ENCODE measurements at places on chromosomes 4 and X.

GRCh38 chr4:172740434-172740833 lies 428.2 kb upstream of the GALNT7 start:
- no peak for DNase-seq

DNA sequence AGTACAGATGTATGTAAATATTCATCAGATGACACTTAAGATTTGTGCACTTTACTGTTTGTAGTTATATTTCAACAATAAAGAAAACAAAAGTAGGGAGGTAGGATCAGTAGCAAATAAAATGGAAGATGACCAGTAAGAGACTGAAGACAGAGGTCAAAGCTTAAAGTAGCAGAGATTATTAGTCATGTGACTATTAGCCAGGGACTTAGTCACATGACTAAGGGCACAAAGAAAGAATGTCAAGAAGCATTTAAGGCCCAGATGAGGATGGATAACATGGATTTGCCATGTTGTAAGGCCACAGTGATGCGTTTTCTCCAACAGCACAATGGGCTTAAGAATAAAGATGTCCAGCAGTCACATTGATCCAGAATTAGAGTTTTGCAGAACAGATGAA lies 479.6 kb downstream of the BCOR start:
- DNase-seq = no peak

DNA sequence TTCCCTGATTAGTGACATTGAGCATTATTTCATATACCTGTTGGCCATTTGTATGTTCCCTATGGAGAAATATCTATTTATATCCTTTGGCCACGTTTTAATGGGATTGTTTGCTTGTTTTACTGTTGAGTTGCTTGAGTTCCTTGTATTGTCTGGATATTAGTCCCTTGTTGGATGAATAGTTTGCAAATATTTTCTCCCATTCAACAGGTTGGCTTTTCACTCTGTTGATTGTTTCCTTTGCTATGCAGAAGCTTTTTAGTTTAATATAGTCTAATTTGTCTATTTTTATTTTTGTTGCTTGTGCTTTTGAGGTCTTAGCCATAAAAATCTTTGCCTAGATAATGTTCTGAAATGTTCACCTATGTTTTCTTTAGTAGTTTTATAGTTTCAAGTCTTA lies 60.2 kb upstream of the HUWE1 start:
- DNase-seq = no peak

GRCh38 chr4:94354474-94354896 lies 11.8 kb upstream of the HPGDS start:
- DNase-seq = no peak

GRCh38 chr4:73901031-73901430 lies 31.8 kb downstream of the CXCL1 start:
- DNase-seq = no peak

GRCh38 chr4:118173126-118173525 lies 138.8 kb downstream of the NDST3 start:
- no peak for DNase-seq

GRCh38 chrX:17459661-17460060 lies 84.7 kb downstream of the NHS start:
- no peak for DNase-seq

- DNase-seq = no peak
Measured at GRCh38 chr4:176205299-176205698, 9.9 kb upstream of the SPATA4 start.

- DNase-seq = no peak
Measured at GRCh38 chr4:137685357-137685756, 153.1 kb upstream of the PCDH18 start.

- no peak for DNase-seq
Measured at GRCh38 chr4:5719350-5720055, 8.5 kb downstream of the EVC start.

DNA sequence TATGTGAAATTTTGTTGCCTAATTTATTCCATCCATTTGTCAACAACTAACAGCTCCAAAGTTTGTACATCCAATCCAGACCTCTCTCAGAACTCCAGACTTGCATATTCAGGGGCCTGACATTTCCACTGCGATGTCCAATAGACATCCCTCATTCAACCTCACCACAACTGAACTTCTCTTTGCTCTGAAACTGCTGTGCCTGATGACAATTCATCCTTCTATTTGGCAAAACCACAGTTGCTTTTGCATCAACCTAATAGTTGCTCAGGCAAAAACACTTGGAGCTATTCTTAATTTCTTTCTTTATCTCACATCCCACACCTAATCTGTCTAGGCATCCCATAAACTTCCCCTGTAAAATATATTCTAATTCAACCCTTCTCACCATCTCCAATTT lies 56.5 kb downstream of the ANTXR2 start:
- DNase-seq = no peak

DNA sequence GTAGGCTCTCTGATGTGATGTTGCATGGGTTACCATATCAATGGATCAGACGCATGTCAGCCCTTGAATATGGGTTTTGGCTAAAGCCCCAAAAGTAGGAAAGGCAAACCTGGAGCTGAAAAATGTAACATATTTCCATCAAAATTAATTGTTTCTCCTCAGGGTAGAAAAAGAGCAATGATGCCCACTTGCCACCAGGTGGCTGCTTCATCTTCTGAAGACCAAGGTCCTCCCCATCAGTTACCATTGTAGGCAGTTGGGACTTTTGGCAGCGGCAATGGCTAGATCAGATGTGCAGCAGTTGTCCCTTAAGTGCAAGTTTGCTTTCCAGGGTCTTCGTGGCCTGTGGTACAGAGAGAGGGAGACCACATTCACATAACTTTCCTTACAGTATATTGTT lies 118.2 kb downstream of the NAF1 start:
- DNase-seq = no peak

DNA sequence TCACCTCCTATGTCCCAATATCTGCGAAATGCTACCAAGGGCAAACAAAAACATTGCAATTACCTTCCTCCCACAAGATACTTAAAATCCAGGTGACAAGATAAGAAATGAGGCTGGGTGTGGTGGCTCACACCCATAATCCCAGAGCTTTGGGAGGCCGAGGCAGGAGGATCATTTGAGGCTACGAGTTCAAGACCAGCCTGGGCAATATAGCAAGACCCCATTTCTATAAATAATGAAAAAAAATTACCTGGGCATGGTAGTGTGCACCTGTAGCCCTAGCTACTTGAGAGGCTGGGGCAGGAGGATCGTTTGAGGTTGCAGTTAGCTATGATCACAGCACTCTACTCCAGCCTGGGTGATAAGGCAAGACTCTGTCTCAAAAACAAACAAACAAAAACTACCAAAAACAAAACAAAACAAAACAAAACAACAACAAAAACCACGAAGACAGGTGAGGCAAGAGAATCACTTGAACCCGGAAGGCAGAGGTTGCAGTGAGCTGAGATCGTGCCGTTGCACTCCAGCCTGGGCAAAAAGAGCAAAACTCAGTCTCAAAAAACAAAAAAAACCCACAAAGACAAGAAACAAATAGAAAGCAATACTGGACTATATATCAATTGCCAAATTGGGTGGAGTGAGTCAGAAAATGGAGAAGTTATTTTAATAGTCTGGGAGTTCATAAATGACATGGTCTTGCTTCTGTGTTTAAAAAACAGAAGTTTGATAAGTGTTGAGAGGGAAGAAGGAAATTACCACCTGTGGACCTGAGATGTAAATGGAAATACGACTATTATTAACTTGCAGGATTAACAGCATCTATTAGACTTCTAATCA lies 176.5 kb downstream of the FBXW7 start:
- no peak for DNase-seq

DNA sequence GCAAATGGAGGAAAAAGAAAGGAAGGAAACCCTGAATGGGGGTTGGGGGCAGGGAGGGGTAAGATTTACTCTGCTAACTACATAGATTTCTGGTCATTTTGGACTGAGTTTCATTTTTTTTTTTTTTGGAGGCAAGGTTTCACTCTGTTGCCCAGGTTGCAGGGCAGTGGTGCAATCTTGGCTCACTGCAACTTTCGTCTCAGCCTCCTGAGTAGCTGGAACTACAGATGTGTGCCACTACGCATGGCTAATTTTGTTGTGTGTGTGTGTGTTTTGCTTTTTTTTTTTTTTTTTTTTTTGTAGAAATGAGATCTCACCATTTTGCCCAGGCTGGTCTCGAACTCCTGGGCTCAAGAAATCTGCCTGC lies 223.5 kb downstream of the APBB2 start:
- no peak for DNase-seq

- DNase-seq = no peak
Measured at GRCh38 chr4:68451246-68452211, 4.3 kb downstream of the TMPRSS11E start.

GRCh38 chrX:50704360-50704759 lies 109.6 kb downstream of the SHROOM4 start:
- DNase-seq = no peak

DNA sequence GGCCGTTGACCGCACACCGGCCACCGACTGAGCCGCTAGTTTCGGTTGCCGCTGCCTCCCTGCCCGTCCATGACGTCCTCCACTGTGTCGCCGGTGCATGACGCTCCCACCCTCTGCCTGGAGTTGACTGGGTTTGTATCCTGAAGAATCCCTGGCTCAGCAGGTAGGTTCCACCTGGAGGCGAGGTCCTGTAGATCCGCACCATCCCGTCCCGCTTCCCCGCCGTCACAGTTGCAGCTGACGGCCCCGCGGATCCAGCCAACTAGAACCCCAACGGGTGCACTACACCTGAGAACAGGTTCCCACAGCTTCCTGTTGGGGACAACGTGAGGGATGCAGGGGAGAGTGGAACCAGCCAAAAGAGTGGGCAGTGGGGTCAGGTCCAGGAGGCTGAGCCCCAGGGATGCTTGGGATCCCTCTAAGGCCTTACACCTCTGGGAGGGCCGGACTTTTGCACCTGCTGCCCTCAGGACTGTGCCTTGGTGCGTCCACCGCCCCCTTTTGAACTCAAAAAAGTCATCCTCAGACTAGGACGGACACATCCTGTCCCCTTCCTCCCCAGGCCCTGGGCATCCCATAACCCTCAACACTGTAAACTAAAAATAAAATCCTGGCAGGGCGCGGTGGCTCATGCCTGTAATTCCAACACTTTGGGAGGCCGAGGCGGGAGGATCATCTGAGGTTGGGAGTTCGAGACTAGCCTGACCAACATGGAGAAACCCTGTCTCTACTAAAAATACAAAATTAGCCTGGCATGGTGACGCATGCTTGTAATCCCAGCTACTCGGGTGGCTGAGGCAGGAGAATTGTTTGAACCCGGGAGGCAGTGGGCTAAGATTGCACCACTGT lies 1.1 kb upstream of the SLBP start:
- DNase-seq = no peak

DNA sequence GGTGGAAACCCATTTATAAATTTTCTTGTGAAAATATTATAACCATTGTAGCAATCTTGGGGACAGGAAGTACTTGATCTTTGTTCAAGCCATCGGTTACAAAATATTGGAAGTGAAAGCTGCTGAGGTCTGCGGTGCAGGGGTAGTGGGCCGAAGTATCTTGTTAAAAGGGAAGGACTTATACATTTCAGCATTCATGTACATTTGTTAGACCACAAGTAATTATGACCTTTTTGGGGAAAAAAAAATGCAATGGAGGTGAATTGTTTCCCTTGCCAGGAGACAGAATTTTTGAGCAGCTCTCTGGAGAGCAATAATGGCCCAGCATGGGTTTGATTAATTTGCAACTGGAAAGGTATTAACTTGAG lies 121.3 kb downstream of the EGF start:
- DNase-seq = no peak

DNA sequence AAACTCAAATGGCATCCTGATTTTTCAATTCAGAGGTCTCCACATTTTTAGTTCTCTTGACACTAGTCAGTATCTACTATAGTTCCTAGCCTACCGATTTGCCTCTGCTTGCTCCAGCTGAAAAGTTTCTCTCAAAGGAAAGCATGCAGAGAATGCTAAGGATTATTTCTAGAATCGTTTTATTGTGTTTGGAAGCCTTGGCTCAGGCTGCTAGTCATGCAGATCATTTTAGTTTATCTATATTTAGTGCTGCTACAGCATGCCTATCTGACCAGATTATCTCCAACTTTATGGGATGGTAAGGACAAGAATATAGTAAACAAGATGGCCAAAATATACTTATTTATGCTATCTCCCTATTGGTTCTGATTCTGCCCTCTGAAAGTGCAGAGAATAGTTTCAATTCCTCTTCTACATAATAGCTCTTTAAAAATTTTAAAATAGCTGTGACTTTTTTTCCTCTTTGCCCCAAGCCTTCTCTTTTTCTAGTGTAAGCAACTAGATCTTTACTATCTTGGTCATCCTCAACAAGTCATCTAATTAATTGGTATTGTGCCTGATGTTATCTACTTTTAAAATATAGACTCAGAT lies 15.7 kb upstream of the DRP2 start:
- no peak for DNase-seq

DNA sequence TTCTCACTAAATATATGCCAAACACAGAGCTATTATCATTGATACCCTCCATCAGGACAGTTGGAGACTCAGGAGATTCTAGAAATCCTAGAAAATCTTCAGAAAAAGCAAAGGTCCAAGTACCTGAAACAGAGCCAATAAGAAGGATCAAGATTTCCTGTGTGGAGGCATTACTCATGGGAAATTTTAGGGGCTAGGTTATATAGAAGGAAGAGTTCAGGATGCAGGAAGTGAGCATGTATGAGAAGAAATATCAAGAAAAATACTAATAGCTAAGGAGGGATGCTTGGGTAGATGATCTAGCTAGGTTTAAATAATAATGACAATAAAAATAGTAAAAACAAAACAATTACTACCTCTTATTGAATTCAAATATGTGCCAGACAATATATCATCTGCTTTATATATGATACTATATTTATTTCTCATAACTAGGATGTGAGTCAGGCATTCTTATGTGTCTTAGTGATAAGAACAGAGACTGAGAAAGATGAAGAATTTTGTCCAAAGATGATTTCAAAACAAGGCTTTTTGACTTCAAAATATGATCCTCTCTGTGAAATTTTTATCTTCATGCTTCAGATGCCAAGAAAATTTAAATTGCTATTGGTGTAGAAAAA lies 66.4 kb upstream of the HHIP start:
- DNase-seq = no peak

DNA sequence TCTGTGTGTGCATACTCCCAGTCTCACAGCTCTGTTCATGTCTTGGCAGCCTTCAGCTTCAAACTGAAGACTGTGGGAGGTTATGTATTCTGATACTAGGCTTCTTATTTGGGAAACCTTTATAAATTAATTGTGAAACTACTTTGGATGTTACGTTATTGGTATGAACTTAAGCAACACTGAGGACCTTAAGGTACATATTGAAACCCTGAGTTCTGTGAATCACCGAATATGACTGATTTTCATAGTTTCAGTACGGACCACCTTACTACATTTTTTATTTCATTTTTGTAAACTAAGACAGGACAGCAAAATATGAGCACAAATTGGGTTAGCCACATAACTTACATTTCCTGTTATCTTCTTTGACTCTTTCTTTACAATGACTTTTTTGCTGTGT lies 498.4 kb downstream of the PDGFC start:
- no peak for DNase-seq

DNA sequence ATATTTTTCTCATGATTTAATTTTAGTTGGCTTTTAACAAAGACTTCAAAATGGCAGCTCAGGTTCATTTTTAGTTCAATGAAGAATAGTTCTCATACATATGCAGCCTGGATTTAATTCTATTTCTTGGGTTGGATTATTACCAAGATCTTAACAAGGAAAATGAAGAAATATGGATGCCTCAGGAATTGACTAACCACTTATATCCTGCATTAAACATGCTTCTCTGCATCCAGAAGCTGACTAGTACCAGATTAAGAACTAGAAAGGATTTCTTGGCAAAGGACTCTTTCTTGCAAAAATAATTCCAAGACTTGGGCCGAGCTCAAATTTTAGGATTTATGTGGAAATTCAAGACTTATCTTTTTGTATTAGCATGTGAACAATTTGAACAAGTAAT lies 5.6 kb upstream of the KLHL2 start:
- DNase-seq = no peak

All from activated naive CD4-positive, alpha-beta T cell treated with anti-CD3 and anti-CD28 coated beads, Interleukin-2, amount 50 U/mL, for 16 hours (primary cell).